ENCODE measurements at places on chromosomes 12 and 14.

GRCh38 chr12:29545102-29545467 lies 47.6 kb upstream of the OVCH1 start:
- no peak for DNase-seq

DNA sequence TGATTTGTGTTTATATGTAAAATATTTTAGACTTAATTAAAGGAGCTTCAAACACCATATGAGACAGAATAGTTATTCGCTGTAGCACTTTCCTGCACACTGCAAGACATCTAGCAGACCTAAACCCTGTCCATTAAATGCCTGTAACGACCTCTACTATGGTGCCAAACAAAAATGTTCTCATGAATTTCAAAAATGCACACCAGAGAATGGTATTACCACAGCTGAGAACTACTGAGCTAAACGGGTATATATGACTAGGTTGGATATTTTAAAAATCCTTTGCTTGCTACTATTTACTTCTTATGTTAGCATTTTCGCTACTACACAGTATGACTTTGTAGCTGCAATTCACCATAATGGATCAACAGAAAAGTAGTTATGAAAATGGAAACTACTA lies 34.8 kb downstream of the SPPL3 start:
- DNase-seq = no peak

GRCh38 chr12:91406920-91407341 lies 224.3 kb upstream of the DCN start:
- peak; percentile 7 for DNase-seq

DNA sequence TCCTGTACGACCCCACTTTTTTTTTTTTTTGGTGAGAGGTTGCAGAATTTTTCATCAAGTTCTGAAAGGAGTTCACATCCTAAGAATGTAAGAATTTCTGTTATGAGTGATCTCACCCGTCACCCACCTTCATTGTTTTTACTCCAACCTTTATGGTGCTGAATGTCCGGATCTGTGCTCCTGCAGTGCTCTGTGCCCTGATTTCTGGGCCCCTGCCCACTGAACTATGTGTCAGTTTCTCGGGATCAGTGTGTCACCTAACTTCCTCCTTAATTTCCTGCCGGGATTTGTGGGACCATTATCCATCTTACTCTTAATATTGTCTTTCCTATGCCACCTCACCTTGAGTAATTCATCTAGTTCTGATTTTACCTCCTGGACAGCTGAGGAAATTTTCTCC lies 11.6 kb downstream of the RASSF8 start:
- DNase-seq = no peak

DNA sequence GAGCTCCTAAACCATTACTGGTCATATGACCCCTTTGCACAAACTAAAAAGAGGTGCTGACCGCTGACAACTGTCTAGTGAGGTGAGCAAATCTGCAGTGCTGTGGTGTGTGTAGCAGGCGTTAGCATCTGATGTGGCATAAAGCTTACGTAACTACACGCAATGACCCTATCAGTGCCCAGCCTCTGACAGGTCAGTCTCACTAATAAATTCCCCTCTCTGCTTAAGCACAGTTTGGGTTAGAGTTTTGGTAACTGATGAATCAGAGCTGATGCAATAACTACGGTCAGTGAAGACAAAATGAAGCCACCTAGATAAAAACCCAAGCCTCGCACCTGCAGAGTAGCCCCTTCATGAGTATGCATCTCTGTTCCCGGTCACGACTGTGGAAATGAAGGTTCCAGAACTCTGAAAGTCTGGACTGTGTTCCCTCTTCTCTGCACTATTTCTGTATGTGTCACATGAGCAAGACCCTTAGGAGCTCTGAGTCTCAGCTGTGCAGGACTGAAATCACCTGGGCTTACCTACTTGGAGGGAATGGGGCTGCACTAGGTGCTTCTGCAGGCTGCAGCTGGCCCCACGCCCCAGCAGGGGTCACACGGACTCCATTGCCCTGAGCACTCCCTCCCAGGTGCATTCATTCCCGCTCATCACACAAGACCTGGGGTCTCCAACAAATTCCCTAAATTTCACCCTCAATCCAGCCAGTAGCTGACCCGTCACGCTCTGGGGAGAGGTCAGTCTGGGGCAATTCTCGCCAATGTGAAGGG lies 54.4 kb downstream of the RIMBP2 start:
- no peak for DNase-seq

DNA sequence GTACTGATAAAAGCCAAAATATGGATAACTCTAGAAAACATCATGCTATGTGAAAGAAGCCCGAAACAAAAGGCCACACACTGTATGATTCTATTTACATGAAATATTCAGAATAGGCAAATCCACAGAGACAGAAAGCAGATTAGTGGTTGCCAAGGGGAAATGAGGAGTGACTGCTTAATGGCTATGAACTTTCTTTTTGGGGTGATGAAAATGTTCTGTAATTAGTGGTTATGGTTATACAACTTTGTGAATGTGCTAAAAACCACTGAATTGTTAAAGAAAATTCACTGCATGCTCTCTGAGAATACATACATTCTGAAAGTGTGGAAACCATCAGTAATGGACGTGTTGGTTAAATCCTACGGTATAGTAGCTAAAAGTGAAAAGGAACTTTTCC lies 39.9 kb upstream of the STON2 start:
- DNase-seq = no peak

DNA sequence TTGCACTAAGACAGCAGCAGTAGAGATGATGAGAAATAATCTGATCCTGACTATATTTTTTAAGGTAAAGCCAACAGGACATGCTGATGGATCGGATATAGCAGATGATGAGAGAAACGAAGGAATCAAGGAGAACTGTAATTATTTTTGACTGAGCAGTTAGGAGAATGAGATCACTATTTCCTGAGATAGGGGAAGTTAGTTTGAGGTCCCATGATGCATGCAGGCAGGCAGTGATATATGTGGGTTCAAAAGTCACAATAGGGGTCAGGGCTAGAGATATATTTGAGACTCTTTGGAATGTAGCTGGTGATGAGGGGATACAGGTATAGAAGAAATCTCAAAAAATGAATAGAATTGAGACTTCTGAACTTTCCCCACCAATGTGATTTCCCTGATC lies 107.6 kb downstream of the GTF2A1 start:
- no peak for DNase-seq

- no peak for DNase-seq
Observed at GRCh38 chr14:65824978-65825299, 412.4 kb downstream of the FUT8 start.

DNA sequence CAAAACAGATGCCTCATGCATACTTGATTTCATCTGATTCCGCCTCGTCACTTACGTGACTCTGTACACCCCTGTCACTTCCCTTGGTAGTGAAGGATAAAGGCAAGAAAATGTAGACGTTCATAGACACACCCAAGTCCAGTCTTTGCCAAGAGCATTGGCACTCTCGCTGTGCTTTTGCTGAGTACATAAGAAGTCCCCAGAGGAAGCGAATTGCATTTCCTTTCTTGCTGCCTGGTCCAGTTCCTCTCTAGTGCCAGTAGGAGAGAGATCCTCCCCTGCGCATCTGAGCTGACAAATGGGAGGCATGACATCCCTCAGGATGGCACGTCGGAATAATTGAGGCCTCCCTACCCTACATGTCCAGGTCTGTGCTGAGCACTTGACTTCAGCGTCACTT lies 21.3 kb upstream of the RIN3 start:
- DNase-seq = no peak

- DNase-seq = no peak
Observed at GRCh38 chr12:17342381-17342961, 736.5 kb upstream of the LMO3 start.

GRCh38 chr12:111313833-111314259 lies 55.0 kb downstream of the PHETA1 start:
- DNase-seq = peak; percentile 9

- DNase-seq = no peak
Observed at GRCh38 chr12:103915306-103915705, 14.9 kb upstream of the HSP90B1 start.

DNA sequence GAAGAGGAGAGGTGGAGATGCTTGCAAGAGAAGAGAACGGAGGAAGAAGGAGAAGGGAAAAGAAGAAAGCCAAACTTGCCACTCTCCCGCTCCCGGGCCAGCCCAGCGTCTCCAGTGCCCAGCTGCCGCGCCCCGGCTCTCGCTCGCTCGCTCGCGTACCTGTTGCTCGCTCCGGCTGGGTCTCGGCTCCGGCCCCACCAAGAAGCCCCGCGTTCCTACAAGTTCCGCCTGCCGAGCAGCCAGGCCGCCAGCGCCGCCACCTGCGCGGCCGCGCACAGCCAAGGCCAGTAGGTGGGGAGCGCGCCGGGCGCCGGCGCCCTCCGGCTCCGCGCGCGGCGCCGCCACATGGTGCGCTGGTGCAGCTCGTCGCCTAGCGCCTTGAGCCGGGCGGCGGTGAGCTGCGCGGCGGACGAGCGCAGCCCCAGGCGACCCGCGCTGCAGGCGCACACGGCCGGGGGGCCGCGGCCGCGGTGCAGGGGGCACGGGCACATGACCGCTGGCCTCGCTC lies 370 bp downstream of the HRK start:
- DNase-seq = no peak

DNA sequence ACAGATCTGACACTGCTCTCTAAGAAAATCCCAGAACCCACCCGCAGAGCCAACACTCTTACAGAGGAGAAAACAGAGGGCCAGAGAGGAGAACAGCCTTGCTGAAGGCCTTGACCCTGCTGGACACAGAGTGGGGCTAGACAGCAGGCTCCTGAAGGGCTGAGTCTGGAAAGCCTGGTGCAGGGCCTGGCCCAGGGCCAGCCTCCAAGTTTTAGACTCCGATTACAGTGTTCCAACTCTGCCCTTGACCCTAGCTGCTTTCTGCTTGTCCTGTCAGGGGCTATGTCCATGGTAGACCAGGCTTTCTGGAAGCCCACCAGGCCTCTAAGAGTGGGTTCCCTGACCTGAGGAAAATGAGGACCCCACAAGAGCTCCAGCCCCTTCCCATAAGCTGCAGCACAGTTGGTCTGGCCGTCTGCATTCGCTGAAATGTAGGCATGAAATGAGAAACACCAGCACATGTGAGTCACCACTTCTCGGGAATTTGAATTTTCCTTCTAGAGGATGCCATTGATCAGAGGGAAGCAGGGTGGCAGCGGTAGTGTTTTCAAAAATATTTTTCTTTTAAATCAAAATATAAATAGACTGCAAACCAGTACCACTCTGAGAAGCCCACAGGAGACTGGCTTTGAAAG lies 154.4 kb downstream of the CALM1 start:
- DNase-seq = no peak

DNA sequence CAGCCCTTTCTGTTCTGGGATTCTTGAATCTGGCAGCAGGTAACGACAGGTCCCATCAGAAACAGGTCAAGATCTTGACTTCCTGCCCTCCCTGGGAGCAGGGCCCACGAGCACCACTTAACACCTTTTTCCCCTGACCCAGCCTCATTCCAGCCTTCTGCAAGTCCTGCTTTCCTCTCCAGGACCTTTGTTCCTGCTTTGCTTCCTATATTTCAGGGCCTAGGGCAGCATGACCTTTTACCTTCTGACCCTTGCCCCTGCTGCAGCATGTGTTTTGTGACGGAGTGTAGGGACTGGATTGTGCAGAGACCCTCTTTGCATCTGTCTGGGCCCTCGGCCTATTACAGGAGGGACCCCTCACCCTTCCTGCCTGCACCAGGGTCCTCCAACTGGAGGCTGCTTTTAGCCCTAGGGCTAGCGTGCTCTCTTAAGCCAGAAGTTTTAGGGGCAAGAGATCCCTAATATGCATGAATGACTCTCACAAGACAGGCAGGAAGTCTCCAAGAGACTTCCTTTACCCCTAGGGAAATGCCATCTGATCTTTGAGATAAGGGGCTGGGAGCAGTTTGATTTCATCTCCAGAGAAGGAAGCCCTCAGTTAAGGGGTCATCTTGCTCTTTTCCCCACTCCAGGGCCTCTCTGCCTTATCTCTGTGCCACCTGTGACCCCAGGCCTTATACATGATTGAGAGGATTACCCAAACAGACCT lies 209.4 kb upstream of the BCL2L14 start:
- no peak for DNase-seq

DNA sequence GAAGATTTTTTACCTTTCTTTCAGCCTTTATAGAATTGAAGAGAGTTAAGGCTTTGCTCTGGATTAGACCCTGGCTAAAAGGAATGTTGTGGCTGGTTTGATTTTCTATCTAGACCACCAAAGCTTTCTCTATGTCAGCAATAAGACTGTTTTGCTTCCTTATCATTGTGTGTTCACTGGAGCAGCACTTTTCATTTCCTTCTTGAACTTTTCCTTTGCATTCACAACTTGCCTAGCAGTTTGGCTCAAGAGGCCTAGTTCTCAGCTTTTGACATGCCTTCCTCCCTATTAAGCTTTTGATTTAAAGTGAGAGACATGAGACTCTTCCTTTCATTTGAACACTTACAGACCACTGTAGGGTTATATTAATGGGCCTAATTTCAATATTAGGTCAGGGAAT lies 64.1 kb upstream of the USP15 start:
- DNase-seq = no peak

DNA sequence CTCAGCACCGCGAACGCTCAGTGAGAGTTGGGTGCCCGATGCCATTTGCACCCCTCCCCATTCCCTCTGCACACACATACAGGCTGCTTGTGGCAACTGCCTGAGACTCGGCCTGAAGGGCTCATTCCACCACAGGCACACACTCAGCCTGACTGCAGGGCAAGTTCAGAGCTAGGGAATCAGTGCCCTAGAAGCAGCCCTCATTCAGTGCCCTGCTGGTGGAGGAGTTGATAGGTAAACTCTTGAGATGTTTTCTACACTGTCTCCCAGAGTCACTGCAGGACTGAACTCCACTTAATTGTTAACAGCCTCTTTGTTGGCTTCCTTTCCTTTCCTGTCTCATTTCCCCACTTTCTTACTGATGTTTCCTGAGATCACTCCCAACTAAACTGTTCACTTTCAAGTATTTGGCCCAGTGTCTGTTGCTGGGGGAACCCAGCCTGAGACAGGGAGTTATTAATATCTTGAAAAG lies 16.9 kb downstream of the PPP1R36 start:
- DNase-seq = no peak

- no peak for DNase-seq
Observed at GRCh38 chr14:89826596-89826995, 127.9 kb downstream of the EFCAB11 start.

- peak; percentile 74 for DNase-seq
Observed at GRCh38 chr14:45891417-45892080, 638.5 kb upstream of the MIS18BP1 start.

DNA sequence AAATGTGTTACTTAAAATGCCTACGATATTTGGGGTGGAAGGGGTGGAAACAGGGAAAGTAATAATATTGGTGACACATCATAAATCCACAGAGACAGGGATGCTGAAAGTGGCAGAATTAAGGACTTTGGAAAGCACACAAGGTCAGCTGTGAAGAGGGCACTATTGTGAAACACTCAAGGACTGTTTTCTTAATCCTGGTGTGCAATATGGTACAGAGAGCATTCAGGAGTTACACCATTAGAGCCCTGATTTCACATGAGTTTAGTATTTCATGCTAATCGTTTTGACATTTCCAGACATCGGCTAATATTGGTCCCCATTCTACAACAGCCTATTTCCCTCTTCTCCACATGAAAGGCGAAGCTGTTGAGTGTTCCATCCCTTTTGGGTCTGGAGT lies 219.2 kb downstream of the MSRB3 start:
- DNase-seq = no peak

- DNase-seq = no peak
Observed at GRCh38 chr12:31645924-31646323, 13.6 kb upstream of the ETFBKMT start.

GRCh38 chr12:90233168-90234100 lies 524.8 kb upstream of the ATP2B1 start:
- DNase-seq = no peak

GRCh38 chr12:17016116-17016864 lies 410.3 kb upstream of the LMO3 start:
- no peak for DNase-seq

- no peak for DNase-seq
Observed at GRCh38 chr14:70887737-70888499, 19.3 kb upstream of the PCNX1 start.

- DNase-seq = no peak
Observed at GRCh38 chr14:23164949-23165348, 18.5 kb downstream of the SLC7A8 start.
